ENCODE measurements at places on chromosomes 7 and 10.

GRCh38 chr10:43199088-43199683, 60.9 kb downstream of the CSGALNACT2 start:
- DNase-seq, result no peak

DNA sequence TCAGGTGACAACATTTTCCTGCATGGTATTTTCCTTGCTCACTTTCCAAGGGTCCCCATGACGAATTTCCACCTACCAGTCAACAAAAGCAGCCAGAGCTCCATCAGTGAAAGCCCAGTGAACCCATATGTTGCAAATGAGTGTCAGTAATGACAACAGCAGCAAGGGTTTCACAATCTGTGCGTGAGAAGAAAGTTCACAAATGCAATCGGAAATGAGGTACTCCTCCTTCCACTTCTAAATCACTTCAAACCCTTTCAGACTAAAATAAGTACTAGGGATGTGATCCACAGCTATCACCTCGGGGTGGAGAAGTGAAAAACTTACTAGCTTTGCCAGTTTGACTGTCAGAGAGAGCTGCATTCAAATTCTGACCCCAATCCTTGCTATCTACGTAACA, 55.6 kb upstream of the BET1 start:
- no peak for DNase-seq

GRCh38 chr7:130150587-130150986, 54.6 kb downstream of the TMEM209 start:
- no peak for DNase-seq

DNA sequence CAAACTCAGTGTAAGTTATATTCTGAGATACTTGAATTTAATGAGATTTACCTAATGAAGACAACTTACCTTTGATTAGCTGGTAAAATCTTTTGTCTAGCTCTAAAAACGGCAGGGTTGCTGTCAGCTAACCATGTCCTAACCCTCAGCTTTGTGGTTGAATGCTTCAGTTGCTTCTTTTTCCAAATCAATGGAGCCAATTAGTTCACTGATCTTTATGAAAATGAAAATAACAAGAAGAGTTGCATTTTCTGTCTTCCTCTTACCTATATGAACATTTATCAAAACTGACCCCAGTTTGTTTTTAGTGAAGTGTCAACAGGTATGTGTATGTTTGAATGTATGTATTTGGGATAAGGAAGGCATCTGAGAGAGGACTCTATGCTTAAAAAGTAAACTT, 253.1 kb upstream of the MTPN start:
- no peak for DNase-seq

DNA sequence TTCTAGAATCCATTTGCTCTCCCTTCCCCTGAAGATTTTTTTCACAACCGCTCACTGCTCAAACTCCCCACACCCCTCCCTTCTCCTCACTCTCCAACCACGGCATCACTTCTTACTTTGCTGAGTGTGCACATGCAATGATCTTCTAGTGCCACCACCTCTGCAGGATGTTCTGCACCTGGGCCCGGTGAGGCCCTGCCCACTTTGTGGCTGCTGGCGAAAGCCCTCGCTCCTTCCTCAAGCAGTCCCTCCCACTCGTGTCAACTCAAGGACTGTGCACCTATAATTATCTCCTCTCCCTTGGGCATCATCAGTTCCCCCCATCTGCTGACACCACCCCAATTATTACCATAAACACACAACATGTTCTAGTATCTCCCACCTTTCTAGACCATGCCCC, 91.0 kb upstream of the LANCL2 start:
- DNase-seq, result no peak

DNA sequence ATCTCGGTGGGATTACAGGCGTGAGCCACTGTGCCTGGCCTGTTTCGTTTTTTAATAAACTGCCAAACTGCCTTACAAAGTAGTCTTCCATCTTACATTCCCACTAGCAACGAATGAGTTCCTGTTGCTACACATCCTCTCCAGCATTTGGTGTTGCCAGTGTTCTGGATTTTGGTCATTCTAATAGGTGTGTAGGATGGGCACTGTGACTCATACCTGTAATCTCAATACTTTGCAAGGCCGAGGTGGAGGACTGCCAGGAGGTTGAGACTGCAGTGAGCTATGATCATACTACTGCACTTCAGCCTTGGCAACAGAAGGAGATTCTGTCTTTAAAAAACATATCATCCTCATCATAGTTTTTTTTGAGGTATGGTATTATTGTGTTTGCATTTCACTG, 21.4 kb upstream of the RSBN1L start:
- DNase-seq, result no peak

DNA sequence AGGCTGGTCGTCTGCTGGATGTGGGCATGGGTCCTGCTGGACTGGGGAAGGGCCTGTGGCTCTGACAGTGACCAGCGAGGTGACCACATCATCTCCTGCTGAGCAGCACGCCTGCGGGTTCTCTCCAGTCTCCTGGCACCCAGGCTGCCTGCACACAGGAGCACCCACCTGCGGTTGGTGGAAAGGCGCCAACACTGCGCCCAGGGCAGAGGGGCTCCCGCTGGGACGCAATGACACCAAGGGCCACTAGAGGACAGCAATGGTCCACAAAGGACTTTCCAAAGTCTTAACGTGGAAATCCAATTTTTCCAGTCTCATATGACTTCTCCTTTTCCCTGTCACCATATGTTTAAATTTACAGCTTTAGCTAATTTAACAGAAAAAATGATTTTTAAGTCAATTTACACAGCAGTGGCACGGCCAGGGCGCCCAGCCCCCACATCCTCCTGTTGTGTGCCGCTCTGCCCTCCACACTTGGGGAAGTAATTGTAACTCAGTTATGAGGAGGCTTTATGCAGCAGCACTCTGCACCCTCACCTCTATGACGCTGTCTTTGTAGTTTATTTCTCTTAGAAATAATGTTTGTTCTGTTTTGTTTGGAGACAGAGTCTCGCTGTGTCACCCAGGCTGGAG, 38.1 kb downstream of the CFAP46 start:
- peak; percentile 28 for DNase-seq

DNA sequence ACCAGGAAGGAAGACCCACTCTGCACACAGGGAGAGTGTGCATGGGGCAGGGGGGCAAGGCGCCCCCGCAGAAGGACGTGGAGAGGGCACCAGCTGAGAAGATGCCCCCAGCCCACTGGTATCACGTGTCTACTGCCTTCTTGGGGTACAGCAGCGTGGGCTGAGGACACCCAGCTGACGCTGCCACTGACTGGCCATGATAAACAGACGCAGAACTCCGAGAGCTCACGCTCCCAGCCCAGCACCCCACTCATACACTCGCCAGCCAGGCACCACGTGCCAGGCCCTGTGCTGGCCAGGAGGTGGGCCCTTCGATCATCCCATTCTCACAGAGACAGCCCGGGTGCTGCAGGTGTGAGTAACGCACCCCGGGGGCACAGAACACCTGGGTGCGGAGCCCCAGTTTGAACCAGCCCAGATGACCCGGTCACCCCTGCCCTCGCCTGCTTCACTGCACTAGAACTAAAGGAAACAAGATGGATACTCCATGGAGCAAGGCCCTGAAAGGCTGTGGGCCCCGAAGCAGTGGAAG, 199.8 kb downstream of the MAD1L1 start:
- no peak for DNase-seq

- no peak for DNase-seq
These were observed 8.4 kb upstream of the INMT start for GRCh38 chr7:30743371-30744074.

GRCh38 chr7:14420768-14421167, 431.3 kb upstream of the ETV1 start:
- DNase-seq, result no peak

- no peak for DNase-seq
These were observed 1.8 kb upstream of the INTS1 start for GRCh38 chr7:1505731-1506550.

DNA sequence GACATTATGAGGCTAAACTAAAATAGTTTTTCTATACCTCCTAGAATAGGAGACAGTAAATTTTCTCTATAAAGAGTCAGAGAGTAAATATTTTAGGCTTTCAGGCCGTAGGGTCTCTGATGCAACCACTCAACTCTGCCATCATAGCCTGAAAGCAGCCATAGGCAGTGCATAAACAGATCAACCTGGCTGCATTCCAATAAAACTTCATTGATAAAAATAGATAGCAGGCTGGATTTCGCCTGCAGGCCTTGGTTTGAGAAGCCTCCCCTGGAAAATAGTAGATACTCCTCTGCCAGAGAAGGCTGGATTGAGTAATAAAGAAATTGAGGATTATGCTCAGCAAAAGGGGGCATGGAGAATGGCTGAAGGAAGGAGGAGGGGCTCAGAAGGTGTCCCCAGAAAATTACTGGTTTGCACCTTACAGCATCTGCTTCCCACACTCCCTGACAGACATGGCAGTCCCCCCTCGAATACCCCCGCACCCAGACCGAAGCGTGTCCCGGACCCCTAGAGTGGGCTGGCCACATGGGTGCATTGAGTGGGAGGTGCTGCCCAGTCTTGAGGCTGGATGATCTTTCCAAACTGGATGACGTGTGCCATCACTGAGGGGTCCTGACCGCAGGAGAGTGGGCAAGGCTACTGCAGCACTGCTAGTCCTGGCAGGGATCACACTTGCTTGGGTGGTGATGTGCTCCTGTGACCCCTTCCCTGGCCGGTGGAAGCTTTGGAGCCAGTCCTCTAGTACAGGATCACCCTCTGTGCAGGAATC, 126.6 kb downstream of the PTPN20 start:
- no peak for DNase-seq

GRCh38 chr7:100171840-100172239, 3.4 kb upstream of the GAL3ST4 start:
- no peak for DNase-seq

GRCh38 chr7:39880556-39880955, 69.5 kb upstream of the CDK13 start:
- DNase-seq, result no peak

GRCh38 chr7:16883918-16884317, 2.1 kb upstream of the AGR3 start:
- DNase-seq, result no peak

- DNase-seq, result peak; percentile 15
These were observed 228.8 kb downstream of the BMPER start for GRCh38 chr7:34133983-34134782.

GRCh38 chr10:21720090-21720489, 186.1 kb downstream of the MLLT10 start:
- DNase-seq, result no peak

DNA sequence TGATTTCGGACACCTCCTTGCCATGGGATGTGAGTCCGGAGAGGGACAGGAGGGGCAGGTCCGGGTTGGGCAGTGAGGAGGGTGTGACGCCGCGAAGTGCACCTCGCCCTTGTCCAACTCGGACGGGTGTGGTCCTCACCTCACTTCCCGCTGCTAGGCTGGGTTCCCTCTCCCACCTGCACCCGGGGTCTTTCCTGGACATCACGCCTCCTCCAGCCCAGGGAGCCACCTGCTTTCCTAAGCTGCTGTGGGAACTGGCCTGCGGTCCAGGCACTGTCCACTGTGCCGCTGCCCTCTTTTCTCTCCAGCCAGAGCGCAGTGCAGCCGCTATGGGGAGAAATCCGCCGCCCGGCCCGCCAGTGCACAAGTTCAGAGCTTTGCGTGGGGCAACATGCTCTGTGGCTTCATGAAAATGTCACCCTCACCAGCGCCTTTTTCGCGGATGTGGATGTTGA, 45.0 kb upstream of the ZNF716 start:
- no peak for DNase-seq

DNA sequence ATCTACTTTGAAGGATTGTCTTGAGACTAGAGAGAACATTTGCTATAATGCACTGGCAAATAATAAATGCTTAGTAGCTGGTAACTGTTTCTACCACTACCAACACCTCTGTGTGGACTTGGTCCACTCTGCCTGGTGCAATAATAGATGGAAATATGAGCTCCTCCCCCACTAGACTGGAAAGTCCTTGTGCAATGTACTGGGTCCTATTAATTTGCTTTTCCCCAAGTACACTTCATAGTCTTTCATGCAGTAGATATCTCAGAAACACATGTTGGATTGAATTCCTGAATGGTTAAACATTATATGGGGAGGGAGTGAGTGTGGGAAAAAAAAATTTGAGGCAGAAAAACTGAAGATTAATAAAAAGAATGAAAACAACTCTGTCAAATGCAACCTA, 119.3 kb downstream of the C10orf90 start:
- DNase-seq, result no peak

DNA sequence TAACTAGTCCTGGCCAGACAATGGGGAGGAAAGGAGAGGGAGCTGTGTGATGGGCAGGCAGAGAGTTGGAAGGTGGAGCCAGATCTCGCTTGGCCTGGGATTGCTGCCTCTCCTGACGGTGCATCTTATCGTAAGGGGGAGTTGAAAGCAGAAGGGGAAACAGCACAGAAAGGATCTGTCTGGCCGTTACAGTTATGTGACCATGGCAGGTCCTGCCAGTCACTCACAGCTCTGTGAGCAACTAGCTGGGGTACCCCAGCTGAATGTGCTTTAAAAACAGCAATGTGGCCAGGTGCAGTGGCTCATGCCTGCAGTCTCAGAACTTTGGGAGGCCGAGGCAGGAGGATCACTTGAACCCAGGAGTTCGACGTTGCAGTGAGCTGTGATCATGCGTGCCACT, 8.1 kb downstream of the BLVRA start:
- no peak for DNase-seq

- DNase-seq, result no peak
These were observed 59.8 kb downstream of the LHFPL3 start for GRCh38 chr7:104388222-104388621.

GRCh38 chr10:84294766-84295447, 33.5 kb upstream of the CCSER2 start:
- no peak for DNase-seq

DNA sequence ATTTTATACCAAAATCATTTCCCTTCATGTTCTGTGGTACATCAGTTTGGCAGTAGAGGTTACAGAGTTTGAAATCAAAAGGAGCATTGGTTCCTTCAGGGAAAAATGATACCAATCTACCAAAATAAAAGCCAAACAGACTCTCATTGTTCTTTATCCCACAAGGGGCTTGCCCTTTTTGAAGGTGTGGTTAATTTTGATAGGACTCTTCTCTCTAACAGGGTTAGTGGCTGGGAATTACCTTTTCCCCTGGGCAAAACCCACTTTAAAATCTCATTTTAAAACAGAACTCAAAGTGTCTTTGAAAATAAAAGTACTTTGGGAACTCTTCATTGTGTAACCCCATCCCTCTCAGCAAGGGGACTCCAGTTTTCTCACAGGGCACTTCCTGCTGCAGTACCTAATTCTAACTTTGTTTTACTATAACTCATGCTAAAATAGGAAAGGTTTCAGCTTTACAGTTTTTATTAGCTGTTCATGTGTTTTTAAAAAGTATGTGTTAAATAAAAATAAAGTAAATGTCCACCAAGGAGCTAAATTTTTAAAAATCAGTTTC, 30.6 kb downstream of the SMNDC1 start:
- no peak for DNase-seq

DNA sequence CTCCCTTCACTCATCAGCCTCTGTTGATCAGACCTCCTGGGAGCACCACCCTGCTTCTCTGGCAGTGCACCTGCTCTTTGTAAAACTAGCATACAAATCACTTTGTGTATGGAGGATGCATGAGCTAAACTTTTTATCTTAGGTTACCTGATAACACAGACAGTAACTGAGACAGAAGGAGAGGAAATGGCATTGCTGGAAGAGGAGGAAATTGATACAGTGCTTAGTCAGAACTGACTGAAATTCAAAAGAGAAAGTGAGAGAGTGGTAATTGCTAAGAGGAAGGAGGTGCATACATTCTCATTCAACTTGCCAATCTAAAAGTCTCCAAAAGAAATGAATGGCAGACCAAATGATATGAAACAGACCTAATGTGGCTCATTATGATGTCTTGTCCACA, 1120.7 kb downstream of the GATA3 start:
- DNase-seq, result no peak

- DNase-seq, result no peak
These were observed 253.6 kb upstream of the PHF14 start for GRCh38 chr7:10720042-10720441.

All from stimulated activated CD8-positive, alpha-beta memory T cell treated with anti-CD3 and anti-CD28 coated beads, Interleukin-2, amount 100 ng/mL, for 48 hours (primary cell).